Foreskin melanocyte (primary cell): ENCODE measurements at places on chromosomes 13 and 19.
A peak's percentile ranks its signal among the peaks of the same experiment; 100 is the strongest.

DNA sequence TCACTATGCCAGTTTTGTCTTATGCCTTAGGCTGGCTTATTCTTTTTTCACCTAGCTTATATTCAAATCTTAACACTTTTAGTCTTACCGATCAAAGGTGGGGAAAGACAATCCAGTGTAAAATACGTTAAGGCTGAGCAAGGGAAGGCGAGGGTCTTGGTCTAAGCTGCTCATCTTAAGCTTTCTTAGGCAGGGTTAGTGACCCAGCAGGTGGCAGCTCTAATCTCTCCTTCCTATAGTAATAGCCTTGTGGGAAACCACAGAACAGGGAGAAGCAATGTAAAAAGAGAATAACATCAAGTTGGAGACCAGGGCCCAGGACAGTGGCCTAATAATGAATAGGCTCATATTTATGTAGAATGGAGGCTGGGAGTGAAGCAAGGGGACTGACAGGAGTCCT, 45.9 kb downstream of the COG3 start:
- no peak for DNase-seq

DNA sequence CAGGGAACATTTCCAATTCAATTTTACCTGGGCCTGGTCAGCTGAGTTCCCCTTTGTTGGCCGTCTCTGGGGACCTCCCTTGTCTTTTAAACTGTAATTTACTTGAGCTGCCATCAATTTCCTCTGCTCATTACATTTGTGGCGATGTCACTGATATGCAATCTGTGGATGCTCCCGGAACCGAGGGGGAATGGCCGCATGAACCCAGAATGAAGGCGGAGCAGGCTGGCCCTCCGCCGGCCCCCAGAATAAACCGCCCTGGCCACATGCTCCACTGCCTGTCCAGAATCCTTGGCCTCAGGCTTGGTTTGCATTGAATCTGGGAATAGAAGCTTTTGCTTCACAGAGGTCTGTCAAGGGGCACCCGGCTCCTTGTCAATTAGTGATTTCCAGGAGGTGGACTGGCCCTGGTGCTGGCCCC, 276.8 kb downstream of the TEX29 start:
- DNase-seq = no peak

- DNase-seq = no peak
These were observed 29.4 kb upstream of the PTPRS start for GRCh38 chr19:5369962-5370367.

GRCh38 chr13:74450525-74450845, 316.3 kb upstream of the KLF12 start:
- DNase-seq = no peak

- no peak for DNase-seq
These were observed 18.0 kb downstream of the ARHGAP35 start for GRCh38 chr19:46878613-46879375.

GRCh38 chr19:18504886-18505610, 16.8 kb downstream of the ELL start:
- no peak for DNase-seq

GRCh38 chr13:105627270-105627669, 908.2 kb downstream of the EFNB2 start:
- no peak for DNase-seq

DNA sequence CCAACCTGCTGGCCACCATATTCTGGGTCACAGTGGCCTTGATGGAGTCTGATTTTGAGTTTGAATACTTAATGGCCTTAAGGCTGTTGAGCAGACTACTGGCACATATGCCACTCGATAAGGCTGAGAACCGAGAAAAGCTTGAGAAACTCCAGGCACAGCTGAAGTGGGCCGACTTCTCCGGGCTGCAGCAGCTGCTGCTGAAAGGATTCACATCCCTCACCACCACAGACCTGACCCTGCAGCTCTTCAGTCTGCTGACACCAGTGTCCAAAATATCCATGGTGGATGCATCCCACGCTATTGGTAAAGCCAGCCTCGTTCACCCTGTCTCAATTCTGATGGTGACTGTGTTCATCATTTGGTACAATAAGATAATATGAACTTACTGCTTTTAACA, 77.5 kb downstream of the ZAR1L start:
- DNase-seq = no peak

GRCh38 chr19:9936326-9937000, at the start of gene OLFM2:
Gene OLFM2 (minus strand): TSS chr19:9936515. CDS start chr19:9936366, 149 bp downstream.
- no peak for DNase-seq

DNA sequence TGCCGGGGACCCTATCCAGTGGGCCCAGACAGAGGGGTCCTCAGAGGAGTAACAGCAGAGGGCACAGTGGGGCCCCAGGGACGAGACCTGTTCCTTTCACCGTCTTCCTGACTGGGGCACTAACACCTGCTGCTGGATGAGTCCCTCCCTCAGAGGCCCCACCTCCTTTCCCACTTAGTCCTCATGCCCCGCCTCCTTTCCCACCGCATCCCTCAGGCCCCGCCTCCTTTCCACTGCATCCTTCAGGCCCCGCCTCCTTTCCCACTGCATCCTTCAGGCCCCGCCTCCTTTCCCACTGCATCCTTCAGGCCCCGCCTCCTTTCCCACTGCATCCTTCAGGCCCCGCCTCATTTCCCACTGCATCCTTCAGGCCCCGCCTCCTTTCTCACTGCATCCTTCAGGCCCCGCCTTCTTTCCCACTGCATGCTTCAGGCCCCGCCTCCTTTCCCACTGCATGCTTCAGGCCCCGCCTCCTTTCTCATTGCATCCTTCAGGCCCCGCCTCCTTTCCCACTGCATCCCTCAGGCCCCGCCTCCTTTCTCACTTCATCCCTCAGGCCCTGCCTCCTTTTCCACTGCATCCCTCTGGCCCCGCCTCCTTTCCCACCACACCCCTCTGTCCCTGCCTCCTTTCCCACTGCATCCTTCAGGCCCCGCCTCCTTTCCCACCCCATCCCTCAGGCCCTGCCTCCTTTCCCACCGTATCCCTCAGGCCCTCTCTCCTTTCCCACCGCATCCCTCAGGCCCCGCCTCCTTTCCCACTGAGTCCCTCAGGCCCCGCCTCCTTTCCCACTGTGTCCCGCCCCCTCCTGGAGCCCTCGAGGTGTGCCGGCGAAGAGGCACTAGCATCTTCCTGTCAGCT, 6.7 kb downstream of the SPPL2B start:
- DNase-seq = no peak

GRCh38 chr19:9132422-9132821, 5.7 kb upstream of the OR7G3 start:
- no peak for DNase-seq

DNA sequence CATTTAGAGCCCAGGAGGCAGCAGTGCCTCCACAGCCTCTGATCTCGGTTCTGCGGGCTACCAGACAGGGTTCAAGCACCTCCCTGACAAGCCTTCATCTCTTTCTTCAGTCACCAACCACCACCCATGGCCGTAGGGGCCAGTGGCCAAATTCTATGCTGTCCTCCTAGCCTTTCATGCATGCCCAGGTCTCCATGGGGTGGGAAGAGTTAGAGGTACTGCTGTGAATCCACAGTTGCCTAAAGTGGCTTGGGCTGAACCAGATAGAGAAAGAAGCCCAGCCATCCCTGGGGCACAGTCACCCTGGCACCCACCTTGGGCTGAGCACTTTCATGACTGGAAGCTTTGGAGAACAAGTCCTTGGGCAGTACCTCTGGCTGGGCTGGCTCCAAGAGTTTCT, 97.4 kb downstream of the ZDHHC20 start:
- no peak for DNase-seq

GRCh38 chr19:2976609-2977000, 759 bp upstream of the TLE6 start:
- no peak for DNase-seq

DNA sequence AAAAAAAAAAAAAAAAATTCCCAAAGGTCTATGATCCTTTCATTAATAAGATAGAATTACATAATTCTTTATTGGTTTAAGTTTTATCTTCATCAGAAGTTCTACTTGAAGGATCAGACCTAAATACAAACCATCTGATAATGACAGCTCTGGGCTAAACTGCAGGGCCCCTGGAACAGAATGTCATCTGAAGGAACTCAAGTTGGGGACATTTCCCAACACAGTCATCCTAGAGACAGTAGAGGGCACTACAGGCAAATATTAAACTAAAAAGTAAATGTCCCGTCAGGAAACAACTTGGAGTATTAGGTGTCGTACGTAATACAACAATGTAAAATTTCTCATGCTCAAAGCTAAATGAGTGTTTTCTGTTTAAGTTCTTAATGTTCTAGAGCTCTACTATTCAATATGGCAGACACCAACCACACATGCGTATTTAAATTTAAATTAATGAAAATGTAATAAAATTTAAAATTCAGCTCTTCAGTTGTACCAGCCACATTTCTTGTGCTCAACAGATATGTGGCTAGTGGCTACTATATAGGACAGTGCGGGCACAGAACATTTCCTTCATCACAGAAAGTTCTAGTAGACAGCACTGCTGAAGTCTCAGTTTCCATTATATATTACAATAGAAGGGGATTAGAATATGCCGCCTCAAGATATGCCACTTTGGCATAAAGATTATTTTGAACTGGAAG, 21.8 kb upstream of the NAXD start:
- peak; percentile 37 for DNase-seq

- DNase-seq = no peak
These were observed 40.2 kb downstream of the CCNE1 start for GRCh38 chr19:29851769-29852521.

GRCh38 chr19:41860419-41861115, 512 bp downstream of the RPS19 start:
- no peak for DNase-seq

GRCh38 chr13:39588384-39588783, 14.6 kb downstream of the LHFPL6 start:
- no peak for DNase-seq

DNA sequence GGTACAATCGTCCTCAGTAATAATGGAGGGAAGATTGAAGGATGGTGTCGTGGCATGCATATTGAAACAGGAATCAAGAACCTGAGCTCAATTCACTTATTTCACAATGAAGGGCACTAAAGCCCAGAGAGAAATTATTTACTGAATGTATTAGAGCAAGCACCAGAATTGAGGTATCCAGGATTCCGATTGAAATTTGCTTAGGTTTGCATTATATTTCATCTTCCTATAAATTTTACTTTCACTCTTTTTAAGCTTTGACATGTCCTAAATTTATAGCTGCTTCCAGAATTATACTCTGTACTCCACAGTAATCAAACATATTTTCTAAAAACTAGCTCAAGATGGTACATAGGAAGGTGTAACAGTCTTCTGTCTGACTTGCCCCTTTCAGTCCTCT, 454.9 kb upstream of the HTR2A start:
- DNase-seq = no peak

- peak; percentile 18 for DNase-seq
These were observed 8.7 kb downstream of the SIGLECL1 start for GRCh38 chr19:51259348-51260245.

DNA sequence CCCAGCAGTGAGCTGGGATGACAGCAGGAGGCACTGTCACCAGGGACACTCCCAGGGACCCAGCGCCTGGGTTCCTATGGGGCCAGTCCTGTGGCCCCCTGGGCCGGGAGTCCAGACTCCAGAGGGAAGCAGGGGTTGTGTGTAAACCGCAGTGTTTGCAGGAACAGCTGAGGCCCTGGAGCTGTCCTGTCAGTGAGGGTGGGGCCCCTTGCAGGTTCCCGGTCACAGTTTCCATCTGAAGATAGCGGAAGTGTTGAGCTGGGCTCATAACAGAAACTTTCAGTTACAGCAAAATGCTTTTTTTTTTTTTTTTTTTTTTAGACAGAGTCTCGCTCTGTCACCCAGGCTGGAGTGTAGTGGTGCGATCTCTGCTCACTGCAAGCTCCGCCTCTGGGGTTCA, 17.7 kb upstream of the CSNK1G2 start:
- no peak for DNase-seq

DNA sequence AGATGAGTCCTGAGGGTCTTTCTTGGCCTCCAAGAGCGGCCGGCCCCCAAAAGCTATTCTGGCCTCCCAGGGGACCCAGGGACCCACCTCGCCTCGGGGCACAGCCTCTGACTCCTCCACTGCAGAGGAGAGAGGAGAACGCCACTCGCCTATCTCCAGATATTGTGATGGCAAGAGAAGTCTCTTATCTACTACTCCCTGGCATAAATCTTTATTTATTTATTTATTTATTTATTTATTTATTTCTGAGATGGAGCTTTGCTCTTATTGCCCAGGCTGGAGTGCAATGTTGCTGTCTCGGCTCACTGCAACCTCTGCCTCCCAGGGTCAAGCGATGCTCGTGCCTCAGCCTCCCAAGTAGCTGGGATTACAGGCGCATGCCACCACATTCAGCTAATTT, 11.0 kb downstream of the SLC7A9 start:
- no peak for DNase-seq

DNA sequence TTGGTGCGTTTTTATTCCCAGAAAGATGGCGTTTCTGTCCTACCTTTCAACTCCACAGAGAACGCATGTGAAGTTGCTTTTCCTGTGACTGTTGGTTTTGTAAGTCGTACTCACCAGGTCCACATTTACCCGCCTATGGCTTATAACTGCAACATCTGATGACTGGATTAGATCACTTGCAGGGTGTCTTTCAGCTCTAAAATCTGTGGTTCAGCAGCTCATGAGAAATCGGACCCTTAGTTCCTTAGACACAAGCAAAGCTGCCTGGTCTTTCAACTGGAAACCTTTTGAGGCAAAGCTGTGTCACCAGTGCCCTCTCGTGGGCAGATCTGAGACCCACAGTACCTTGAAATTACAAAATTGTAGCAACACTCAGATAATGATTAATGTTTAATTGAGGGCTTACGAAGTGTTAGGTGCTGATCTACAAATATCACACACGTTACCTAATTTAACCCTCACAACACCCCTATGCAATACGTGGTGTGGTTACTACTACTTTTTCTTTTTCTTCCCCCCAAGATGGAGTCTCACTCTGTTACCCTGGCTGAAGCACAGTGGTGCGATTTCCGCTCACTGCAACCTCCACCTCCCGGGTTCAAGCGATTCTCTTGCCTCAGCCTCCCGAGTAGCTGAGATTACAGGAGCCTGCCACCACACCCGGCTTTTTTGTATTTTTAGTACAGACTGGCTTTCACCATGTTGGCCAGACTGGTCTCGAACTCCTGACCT, 65.4 kb downstream of the RUBCNL start:
- DNase-seq = peak; percentile 45

GRCh38 chr19:10854350-10855089, 6.3 kb downstream of the C19orf38 start:
- no peak for DNase-seq

DNA sequence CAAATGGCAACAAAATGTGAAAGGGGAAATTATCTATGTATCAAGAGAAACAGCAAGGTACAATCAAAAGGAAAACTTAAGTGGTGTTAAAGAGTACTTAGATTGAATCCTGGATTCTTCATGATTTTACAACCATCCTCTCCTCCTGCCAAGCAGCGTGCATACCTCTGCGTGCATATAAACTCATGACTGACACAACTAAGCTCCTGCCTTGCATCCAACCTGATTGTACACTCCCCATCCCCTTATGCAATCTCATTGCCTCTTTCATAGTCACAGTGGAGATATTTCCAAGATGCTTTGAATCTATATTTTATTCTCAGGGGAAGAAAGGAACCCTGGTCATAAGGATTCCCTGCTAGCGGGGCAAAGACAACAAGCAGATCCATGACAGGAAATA, 499.9 kb downstream of the KCTD12 start:
- DNase-seq = no peak

- peak; percentile 46 for DNase-seq
These were observed 275.9 kb downstream of the ZNF536 start for GRCh38 chr19:30647891-30648720.
